ENCODE measurements at places on chromosomes 16 and 17. TPM values are rescaled to one million over a fixed set of nuclear protein-coding genes. Genes with fewer than 3 reads are reported as not detected.

GRCh38 chr16:26770547-26770946, 296.2 kb upstream of the C16orf82 start:
- H3K4me1 ChIP-seq = no peaks in the 10 kb centered on the region
- DNase-seq = no peak
- H3K4me3 ChIP-seq = no peak overlapping the region
- H3K27ac ChIP-seq = no peak overlapping the region
- no peaks in the 10 kb centered on the region for H3K27me3 ChIP-seq

DPEP3 gene
- 10.6 TPM for total RNA-seq

- no peak for DNase-seq
- H3K4me3 ChIP-seq = no peak overlapping the region
- no peaks in the 10 kb centered on the region for H3K27me3 ChIP-seq
- no peak overlapping the region for H3K27ac ChIP-seq
These were observed 160.6 kb downstream of the PRKCB start for GRCh38 chr16:23996258-23996955.

- DNase-seq = no peak
- H3K36me3 ChIP-seq = no peaks in the 10 kb centered on the region
- H3K27ac ChIP-seq = no peak overlapping the region
- no peaks in the 10 kb centered on the region for H3K27me3 ChIP-seq
- H3K4me3 ChIP-seq = no peak overlapping the region
These were observed 92.3 kb downstream of the SPAG9 start for GRCh38 chr17:51028176-51028863.

- no peaks in the 10 kb centered on the region for H3K27me3 ChIP-seq
- no peaks in the 10 kb centered on the region for H3K36me3 ChIP-seq
- H3K4me3 ChIP-seq = no peak overlapping the region
- H3K4me1 ChIP-seq = peaks cover 19% of the 10 kb centered on the region
- H3K27ac ChIP-seq = no peak overlapping the region
These were observed 7.7 kb upstream of the TMEM100 start for GRCh38 chr17:55730380-55730779.

UMOD gene
- total RNA-seq = not detected

GRCh38 chr16:12132290-12132689, 155.8 kb downstream of the SNX29 start:
- no peaks in the 10 kb centered on the region for H3K36me3 ChIP-seq
- DNase-seq = no peak
- no peaks in the 10 kb centered on the region for H3K4me1 ChIP-seq
- no peaks in the 10 kb centered on the region for H3K27me3 ChIP-seq
- H3K4me3 ChIP-seq = no peak overlapping the region

Measured in H1 (cell line).